GM18507 (cell line): ENCODE measurements at places on chromosomes 12 and 14.

GRCh38 chr14:89915114-89915878 lies 39.2 kb downstream of the EFCAB11 start:
- DNase-seq = peak; percentile 29

- no peak for DNase-seq
Observed at GRCh38 chr12:42217656-42218055, 20.4 kb downstream of the YAF2 start.

- DNase-seq = no peak
Observed at GRCh38 chr14:38524636-38525509, 269.0 kb upstream of the CLEC14A start.

GRCh38 chr14:35384455-35385041 lies 20.0 kb downstream of the NFKBIA start:
- no peak for DNase-seq

- no peak for DNase-seq
Observed at GRCh38 chr12:108361606-108362005, 22.5 kb upstream of the CMKLR1 start.

GRCh38 chr14:102201353-102201738 lies 61.6 kb downstream of the WDR20 start:
- DNase-seq = no peak

DNA sequence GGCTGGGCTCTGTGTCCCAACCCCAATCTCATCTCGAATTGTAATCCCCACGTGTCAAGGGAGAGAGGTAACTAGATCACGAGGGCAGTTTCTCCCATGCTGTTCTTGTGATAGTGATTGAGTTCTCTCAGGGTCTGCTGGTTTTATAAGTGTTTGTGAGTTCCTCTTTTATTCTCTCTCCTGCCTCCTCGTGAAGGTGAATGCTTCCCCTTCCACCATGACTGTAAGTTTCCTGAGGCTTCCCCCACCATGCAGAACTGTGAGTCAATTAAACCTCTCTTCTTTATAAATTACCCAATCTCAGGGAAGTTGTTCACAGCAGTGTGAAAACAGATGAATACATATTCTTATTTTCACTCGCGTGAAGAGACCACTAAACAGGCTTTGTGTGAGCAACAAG lies 148.2 kb downstream of the TMEM30B start:
- no peak for DNase-seq

GRCh38 chr12:95034750-95035149 lies 31.3 kb upstream of the NDUFA12 start:
- no peak for DNase-seq

DNA sequence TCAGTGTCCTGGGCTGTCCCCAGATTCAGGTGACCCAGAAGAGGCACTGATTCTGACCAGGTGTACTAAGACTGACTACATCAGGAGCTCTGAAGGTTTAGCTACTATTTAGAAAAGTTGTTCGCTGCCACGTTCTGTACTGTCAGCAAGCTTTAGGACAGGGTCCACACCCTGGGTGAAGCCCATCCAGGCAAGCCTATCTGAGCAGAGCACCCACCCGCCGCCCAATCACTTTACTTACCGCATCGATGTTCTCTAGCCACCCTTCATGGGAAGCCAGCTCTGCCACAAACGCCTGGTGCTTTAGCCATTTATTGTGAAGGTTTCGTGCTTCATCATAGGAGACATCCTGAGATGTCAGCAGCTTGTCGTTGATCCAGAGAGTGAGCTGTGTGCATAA lies 79.8 kb downstream of the PLEKHG3 start:
- DNase-seq = no peak

DNA sequence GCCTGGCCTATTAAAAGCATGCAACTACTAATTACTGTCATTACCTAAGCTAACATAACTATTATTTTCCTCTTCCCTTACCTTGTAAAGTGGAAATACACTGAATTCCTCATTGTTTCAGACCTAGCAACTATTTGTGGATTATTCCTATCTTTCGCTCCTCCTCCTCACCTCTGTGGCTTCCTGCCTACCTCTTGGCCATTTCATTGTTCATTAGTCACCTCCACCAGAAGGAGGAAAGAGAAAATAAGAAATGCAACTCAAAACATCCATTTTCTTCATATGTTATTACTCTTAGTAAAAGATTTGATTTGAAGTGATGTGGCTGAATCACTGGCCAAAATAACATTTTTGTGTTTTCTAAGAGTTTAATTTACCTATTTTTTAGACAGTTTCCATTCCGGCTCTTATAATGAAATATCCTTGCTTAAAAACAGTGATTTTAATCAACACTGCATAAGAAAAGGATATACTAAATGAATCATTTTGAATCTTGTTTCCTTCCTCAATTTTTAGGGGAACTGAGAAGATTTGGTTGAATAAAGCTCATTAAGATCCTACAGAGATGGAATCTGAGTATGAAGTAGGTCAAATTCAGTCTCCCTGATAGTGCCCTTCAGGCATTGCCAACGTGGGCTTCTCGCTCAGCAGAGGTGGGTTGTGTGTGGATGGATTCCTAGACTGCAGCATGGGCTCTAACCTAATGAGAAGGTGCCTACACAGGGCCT lies 27.6 kb upstream of the ARHGAP5 start:
- no peak for DNase-seq

DNA sequence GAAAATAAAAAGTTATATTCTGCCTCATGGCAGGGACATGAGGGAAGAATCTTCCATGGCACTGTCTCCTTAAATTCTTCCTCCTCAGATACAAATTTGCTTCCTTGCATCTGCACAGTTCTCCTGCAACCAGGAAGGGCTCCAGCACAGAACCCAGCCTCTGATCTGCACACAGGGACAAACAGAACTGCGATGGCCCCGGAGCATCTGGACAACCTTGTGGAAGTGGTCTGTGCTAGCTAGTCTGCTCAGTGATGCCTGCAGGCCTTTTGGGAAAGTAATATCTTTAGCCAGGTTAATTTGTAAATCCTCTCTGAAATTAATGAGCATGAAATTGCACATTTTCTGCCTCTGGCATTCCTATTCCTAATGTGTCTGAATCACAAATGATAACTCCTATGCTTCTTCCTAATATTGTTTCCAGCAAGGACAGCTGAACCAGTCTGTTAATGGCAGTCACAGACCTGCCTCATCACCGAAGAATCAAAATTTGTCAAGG lies 74.8 kb downstream of the GRIP1 start:
- no peak for DNase-seq

- DNase-seq = no peak
Observed at GRCh38 chr14:61730756-61731373, 31.4 kb upstream of the SNAPC1 start.

DNA sequence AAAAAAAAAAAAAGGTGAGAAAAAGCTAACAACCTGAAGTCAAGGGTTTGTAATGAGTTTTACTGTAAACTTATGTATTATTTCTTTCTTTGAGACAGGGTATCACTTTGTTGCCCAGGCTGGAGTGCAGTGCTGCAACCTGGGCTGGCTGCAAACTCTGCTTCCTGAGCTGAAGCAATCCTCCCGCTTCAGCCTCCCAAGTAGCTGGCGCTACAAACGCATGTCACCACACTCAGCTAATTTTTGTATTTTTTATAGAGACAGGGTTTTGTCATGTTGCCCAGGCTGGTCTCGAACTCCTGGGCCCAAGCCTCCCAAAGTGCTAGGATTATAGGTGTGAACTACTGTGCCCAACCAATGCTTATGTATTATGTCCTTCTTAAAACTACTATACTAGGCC lies 9.2 kb downstream of the ATF7 start:
- DNase-seq = no peak

GRCh38 chr14:82421286-82421685 lies 887.6 kb upstream of the SEL1L start:
- no peak for DNase-seq
